Osteoblast (primary cell): ENCODE measurements at places on chromosomes 1 and 21. TPM values are rescaled to one million over a fixed set of nuclear protein-coding genes. Genes with fewer than 3 reads are reported as not detected.

The HHIPL2 gene
- 0.72 and 0.88 TPM in 2 replicates for total RNA-seq

The TDRD5 gene
- total RNA-seq = not detected in 2 replicates

The PADI3 gene
- not detected in 2 replicates for total RNA-seq

The HSD11B1 gene
- total RNA-seq = 0.88 and 1.8 TPM in 2 replicates

The MYBPHL gene
- not detected in 2 replicates for total RNA-seq

The RAB42 gene
- total RNA-seq = 5.0 and 5.1 TPM in 2 replicates

The SLAMF9 gene
- total RNA-seq = not detected in 2 replicates

The BEST4 gene
- total RNA-seq = under 0.01 TPM in 1 of 2 replicates, not detected in the other

The RBM11 gene
- under 0.01 and 1.2 TPM in 2 replicates for total RNA-seq

The ADAMTS5 gene
- total RNA-seq = 38.9 and 39.1 TPM in 2 replicates

The PLEKHN1 gene
- 0.36 and 0.88 TPM in 2 replicates for total RNA-seq

The SLC1A7 gene
- under 0.01 and 0.36 TPM in 2 replicates for total RNA-seq

The UBQLN4 gene
- total RNA-seq = 10.6 and 13.0 TPM in 2 replicates

The CDK18 gene
- 0.29 and 0.72 TPM in 2 replicates for total RNA-seq

The KCND3 gene
- total RNA-seq = 3.6 and 6.5 TPM in 2 replicates

The LEFTY1 gene
- total RNA-seq = under 0.01 TPM in 1 of 2 replicates, not detected in the other

The FCGR3A gene
- total RNA-seq = under 0.01 TPM in 1 of 2 replicates, not detected in the other

The DMRTA2 gene
- total RNA-seq = under 0.01 TPM in 1 of 2 replicates, not detected in the other

The AKT3 gene
- total RNA-seq = 38.7 and 41.3 TPM in 2 replicates

The TMEM52 gene
- total RNA-seq = not detected in 2 replicates

The TP73 gene
- total RNA-seq = not detected in 2 replicates

The TNFRSF9 gene
- under 0.01 TPM in 2 replicates for total RNA-seq

The FCRLA gene
- 0.88 and 1.4 TPM in 2 replicates for total RNA-seq

The ITGB2 gene
- 13.3 and 15.2 TPM in 2 replicates for total RNA-seq

The CCDC30 gene
- total RNA-seq = 4.0 and 4.7 TPM in 2 replicates
